Kasumi-1 (cell line): ENCODE measurements at places on chromosomes 7 and 10.

- DNase-seq = no peak
Observed at GRCh38 chr7:50657912-50658311, 92.7 kb upstream of the DDC start.

GRCh38 chr10:44289125-44289524, 95.8 kb downstream of the CXCL12 start:
- no peak for DNase-seq

GRCh38 chr7:1981201-1981877, 251.4 kb downstream of the MAD1L1 start:
- DNase-seq = no peak

DNA sequence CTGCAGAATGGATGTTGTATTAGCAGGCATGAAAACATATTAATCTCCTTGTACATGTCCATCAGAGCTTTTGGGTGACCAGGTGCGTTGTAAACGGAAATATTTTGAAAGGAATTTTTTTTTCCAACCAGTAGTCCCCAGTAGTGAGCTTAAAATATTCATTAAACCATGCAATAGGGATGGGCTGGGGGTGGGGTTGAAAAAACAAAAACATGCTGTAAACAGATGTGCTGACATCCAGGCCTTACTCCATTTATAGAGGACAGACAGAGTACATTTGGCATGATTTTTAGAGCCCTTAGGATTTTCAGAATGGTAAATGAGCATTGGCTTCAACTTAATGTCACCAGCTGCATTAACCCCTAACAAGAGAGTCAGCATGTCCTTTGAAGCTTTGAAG, 50.2 kb downstream of the PTPN12 start:
- no peak for DNase-seq

- no peak for DNase-seq
Observed at GRCh38 chr7:18059171-18059570, 31.5 kb upstream of the PRPS1L1 start.

DNA sequence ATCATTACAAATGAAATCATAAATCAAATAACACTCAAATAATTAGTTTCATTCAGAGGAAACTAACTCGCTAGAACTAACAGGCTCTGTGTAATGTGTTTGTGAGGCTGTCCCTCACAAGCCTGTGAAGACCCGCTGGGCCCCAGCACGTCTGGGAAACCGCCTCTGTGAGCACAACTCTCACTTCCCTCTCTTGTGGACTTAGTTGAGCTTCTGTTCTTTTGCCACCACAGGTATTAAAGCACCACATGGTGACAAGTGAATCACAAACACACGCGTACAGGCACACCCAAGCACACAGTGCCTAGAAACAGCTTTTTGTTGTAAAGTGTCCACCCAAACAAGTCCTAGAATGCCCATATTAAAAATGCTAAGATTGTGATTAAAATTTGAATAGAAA, 51.0 kb downstream of the ZNF777 start:
- DNase-seq = no peak

DNA sequence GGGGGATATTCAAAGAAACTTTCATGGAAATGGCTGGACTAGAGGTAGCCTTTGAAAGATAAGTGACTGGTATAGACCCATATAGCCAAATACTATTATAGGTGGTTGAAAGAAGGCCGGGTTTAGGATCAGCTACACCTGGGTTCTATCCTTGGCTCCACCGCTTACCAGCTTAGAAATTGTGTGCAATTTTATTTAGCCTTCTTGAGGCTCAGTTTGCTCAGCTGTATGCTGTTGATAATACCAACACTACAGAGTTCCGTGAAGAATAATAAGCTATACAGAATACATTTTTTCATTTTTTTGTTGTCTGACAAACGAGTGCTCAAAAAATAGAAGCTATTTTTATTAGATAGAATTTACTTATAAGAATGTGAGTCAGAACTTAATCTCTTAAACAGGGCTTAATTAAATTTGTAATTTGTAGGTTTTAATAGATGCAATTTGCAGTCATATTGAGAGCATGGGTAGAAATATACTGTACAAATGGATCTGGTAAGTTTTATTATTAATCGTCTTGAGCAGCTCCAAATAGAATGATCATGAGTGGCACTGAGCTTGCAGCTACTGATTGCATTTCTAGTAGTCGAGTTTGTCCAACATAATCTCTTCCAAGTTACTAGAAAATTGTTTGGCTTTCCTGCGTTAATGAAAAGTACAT, 164.3 kb upstream of the PHYHIPL start:
- no peak for DNase-seq
